ENCODE measurements at places on chromosomes 2 and 18. TPM values are rescaled to one million over a fixed set of nuclear protein-coding genes. Genes with fewer than 3 reads are reported as not detected.

PIEZO2 gene
- total RNA-seq, result 11.1 TPM

MARCO gene
- total RNA-seq, result 491 TPM

TMEM87B gene
- 23.6 TPM for total RNA-seq

SP5 gene
- total RNA-seq, result 1.9 TPM

GRCh38 chr2:120797421-120798221 is 62.0 kb downstream of the GLI2 start:
- no peaks in the 10 kb centered on the region for H3K27me3 ChIP-seq
- no peak overlapping the region for H3K27ac ChIP-seq
- H3K4me1 ChIP-seq, result no peaks in the 10 kb centered on the region
- DNase-seq, result no peak
- H3K36me3 ChIP-seq, result no peaks in the 10 kb centered on the region

DNA sequence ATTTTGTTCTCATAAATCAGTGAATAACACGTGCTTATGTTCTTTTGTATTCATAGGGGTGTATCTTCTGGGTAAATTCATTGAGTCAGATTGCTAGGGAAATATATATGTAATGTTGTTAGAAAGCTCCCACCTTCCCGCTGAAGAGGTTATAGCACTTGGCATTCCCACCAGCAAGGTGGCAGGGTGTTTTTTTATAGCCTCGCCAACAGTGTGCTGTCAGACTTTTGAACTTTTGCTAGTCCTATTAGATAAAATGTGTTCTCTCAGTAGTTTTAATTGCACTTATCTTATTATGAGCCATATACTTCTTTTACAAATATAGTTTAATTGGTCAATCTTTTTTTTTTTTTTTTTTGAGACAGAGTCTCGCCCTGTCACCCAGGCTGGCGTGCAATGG is 31.0 kb downstream of the MRPS9 start:
- no peak for DNase-seq
- H3K4me1 ChIP-seq, result no peaks in the 10 kb centered on the region
- H3K27me3 ChIP-seq, result no peaks in the 10 kb centered on the region
- H3K36me3 ChIP-seq, result peaks cover 3% of the 10 kb centered on the region
- H3K4me3 ChIP-seq, result no peak overlapping the region
- no peak overlapping the region for H3K27ac ChIP-seq

DNA sequence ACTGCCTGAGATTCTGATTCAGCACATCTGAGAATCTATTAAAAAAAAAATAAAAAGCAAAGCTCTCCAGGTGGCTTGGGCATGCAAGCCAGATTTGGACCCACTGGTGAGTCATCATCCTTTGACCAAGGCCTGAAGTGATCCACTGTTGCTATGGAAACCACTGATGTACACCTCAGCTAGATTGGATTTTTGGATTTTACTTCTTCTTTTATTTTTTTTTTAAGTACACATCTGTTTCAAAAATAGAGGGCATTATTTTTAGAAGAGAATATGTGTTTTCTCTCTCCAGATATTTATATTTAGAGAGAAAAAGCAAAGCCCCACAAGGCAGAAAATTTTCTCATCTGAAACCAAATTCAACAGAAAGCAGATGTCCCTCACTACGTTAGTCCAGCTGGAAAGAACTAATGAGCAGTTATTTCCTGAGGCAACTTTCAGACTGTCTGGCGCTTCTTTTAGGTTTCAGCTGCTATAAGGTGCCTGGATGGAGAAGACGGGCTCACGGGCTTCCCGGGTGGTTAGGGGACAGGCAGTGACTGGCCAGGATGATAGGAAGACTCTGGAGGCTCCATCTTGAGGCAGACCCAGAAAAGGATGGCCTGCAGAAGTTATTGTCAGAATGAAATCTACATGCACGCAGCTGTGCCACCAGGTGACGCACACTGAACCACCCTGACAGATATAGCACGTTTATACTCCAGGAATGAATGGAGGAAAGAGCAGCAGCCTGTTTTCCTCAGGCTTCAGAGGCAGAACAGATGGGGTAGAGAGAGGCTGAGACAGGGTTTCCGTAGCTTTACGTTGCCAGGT is 50.5 kb downstream of the MRPL35 start:
- no peak for DNase-seq
- no peak overlapping the region for H3K4me3 ChIP-seq
- peaks cover 5% of the 10 kb centered on the region for H3K4me1 ChIP-seq
- no peaks in the 10 kb centered on the region for H3K36me3 ChIP-seq
- H3K27ac ChIP-seq, result no peak overlapping the region

DNA sequence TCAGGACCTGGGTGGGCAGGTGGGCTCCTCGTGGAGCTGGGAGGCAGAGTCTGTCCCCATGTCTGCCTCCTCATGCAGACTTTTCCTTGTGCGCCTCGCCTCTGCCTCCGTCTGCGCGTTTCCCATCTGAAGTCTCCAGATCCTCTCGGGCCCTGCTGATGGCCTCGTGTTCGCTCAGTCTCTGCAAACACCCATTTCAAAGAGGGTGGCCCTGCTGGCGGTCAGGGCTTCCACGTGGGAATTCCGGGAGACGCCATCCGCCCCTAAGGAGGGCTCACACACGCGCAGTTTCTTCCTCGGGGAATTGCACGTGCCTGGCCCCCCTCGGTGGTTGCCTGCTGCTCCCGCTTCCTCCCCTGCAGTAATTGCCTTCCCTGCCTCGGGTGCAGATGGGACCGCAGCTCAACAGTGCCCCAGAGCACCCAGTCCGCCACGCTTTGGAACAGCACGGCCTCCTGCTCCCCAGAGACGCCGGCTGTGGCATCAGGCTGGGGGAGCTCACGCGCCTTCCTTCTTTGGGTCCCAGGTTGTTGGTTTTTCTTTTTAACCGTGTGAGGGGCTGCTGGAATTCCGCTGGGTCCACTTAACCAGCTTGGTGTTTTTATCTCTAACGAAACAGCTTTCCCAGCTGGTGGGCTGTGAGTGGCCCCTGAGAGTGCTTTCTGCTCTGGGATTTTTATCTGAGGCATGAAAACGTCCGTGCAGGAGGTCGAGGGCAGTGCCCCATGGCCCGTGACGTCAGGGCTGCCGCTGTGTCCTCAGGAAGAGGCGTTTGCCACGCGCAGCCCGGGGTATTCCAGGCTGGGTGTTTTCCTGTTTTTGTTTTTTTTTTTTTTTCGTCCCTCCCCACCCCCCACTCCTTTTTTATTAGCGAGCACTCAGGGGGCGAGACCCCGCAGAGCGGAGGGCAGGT is 16.1 kb downstream of the NFATC1 start:
- H3K36me3 ChIP-seq, result peaks cover 28% of the 10 kb centered on the region
- no peak overlapping the region for H3K4me3 ChIP-seq
- no peak overlapping the region for H3K27ac ChIP-seq

- peaks cover 12% of the 10 kb centered on the region for H3K36me3 ChIP-seq
- H3K27me3 ChIP-seq, result no peaks in the 10 kb centered on the region
- no peak overlapping the region for H3K27ac ChIP-seq
- no peak overlapping the region for H3K4me3 ChIP-seq
- peaks cover 36% of the 10 kb centered on the region for H3K4me1 ChIP-seq
Observed at GRCh38 chr2:130377491-130377890, 21.6 kb downstream of the PTPN18 start.

DNA sequence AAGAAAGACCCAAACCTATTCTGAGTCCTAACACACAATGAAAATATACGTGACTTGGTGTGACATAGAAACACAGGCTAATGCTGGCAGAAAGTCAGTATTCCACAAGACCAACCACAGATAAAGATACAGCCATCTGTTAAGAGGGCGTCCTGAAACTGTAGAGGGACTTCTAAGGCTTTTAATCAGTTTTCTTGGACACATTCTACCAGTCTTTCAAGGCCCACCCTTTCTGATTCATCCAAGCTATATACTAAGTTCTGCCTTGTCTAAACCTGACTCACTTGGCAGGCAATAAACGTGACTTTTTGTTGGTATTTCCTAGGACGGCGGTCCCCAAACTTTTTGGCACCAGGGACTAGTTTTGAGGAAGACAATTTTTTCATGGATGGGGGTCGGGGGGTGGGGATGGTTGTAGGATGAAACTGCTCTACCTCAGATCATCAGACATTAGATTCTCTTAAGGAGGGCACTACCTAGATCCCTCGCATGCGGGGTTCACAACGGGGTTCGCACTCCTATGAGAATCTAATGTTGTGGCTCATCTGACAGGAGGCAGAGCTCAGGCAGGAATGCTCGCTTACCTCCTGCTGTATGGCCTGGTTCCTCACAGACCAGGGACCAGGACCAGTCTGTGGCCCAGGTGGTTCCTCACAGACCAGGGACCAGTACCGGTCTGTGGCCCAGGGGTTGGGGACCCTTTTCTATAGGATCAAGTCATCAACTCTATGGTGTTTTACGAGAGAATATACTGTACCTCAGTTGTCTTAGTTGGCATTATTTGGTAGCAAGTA is 61.4 kb downstream of the SP3 start:
- H3K4me1 ChIP-seq, result no peaks in the 10 kb centered on the region
- peaks cover 45% of the 10 kb centered on the region for H3K36me3 ChIP-seq
- DNase-seq, result no peak
- H3K4me3 ChIP-seq, result no peak overlapping the region

DNA sequence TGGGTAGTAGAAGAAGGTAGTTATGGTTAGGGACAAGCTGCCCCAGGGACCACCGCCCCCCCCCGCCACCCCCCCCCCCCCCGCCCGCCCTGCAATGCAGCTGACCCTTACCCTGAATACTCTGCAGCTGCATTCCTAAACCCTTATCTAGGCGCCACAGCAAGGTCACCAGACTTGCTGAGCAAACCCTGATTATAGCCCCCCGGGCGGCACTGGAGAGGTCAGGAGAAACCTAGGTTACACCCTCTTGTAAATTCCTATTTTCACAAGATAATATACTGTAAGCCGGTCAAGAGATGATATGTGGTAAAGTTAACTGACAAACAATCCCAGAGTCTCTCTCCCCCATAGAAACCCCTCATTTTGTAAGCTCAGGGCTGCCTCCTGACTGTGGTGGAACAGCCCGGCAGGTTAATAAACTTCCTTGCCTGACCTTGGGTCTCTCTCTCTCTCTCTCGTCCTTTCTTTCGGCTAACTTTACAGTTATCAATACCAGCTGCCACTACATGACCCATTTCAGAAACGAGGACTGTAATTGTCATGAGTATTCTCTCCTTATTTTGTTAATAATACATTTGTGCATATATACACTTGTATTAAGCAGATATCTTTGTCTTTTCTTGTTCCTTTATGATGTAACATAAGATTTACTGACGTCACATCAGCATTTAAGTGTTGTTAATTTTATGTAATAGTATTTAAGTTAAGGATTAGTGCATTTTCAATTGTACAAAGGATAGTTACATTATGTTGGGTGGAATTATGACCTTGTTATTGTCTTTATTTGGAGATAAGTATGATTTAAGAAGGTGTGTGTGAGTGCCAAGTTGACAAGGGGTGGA is 22.8 kb upstream of the SMAD4 start:
- DNase-seq, result no peak
- H3K27ac ChIP-seq, result no peak overlapping the region
- no peaks in the 10 kb centered on the region for H3K4me1 ChIP-seq
- no peaks in the 10 kb centered on the region for H3K27me3 ChIP-seq

GRCh38 chr2:58039170-58039611 is 7.4 kb upstream of the VRK2 start:
- H3K4me3 ChIP-seq, result no peak overlapping the region
- no peak overlapping the region for H3K27ac ChIP-seq
- no peaks in the 10 kb centered on the region for H3K27me3 ChIP-seq
- no peaks in the 10 kb centered on the region for H3K4me1 ChIP-seq

DNA sequence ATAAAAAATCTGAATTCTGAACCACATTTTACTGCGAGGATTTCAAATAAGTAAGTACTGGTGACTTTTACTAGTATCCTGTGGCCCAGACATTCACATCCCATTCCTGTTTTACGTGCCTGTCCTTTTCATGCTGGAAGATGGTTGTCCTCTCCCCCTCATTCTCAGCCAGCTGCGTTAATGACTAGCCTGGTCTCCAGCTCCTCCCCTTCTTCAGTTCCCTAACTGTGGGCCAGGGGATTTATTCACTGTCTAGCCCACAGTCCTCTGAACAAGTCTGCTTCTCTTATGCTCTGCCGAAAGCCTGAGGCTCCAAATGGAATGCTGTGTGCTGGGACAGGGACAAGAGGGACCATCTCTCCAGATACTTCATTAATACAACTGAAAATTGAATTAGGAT is 373.9 kb downstream of the PTPRM start:
- H3K4me1 ChIP-seq, result peaks cover 14% of the 10 kb centered on the region
- H3K27ac ChIP-seq, result no peak overlapping the region
- no peak overlapping the region for H3K4me3 ChIP-seq
- H3K27me3 ChIP-seq, result no peaks in the 10 kb centered on the region

DNA sequence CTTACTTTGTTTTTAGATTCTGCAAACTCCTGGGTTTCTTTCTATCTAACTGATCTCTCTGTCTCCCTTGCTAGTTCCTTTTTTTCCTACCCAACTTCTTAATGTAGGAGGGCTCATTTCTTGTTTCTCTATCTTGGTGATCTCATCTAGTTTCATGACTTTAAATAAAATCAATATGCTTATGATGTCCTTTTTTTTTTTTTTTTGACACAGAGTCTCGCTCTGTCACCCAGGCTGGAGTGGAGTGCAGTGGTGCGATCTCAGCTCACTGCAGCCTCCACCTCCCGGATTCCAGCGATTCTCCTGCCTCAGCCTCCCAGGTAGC is 42.2 kb upstream of the IL1RL1 start:
- peaks cover 22% of the 10 kb centered on the region for H3K4me1 ChIP-seq
- H3K4me3 ChIP-seq, result no peak overlapping the region
- peaks cover 6% of the 10 kb centered on the region for H3K27me3 ChIP-seq
- no peak for DNase-seq
- H3K36me3 ChIP-seq, result no peaks in the 10 kb centered on the region

GRCh38 chr2:82968358-82968757 is 1490.7 kb downstream of the SUCLG1 start:
- no peaks in the 10 kb centered on the region for H3K4me1 ChIP-seq
- H3K4me3 ChIP-seq, result no peak overlapping the region
- no peaks in the 10 kb centered on the region for H3K36me3 ChIP-seq
- H3K27ac ChIP-seq, result no peak overlapping the region

DNA sequence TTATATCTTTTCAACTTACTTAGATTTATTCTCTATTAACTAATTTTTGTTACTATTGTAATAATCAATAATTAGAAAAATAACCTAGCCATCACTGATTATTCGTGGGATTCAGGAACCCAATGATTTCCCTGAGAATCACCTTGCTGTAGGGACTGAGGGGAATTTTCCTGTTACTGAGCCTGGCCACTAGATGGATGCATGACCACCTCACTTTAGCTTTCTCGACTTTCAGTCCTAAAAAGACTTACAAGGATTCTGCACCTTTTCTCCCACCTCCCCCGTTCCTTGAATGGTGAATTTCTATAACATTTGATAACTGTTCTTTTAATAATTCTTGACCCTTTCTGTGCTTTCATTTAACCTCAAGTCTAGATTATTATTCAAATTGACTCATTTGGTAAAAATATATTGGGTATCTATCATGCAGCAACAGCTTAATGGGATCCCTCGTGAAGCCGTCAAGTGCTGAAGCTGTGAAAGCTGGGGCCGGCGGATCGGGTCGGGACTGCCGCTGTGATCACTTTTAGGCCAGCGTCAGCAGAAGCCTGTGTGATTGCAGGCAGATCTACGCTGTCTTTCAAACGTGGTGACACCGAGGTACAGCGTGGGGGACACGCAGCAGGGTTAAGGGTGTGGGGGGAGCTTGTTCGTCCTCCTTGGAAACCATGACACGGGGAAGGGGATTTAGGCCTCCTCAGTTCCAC is 38.8 kb upstream of the TMEM18 start:
- no peak for DNase-seq
- H3K4me3 ChIP-seq, result no peak overlapping the region
- no peaks in the 10 kb centered on the region for H3K36me3 ChIP-seq
- no peak overlapping the region for H3K27ac ChIP-seq
- peaks cover 8% of the 10 kb centered on the region for H3K27me3 ChIP-seq
